ENCODE measurements at places on chromosomes 2 and 18.

DNA sequence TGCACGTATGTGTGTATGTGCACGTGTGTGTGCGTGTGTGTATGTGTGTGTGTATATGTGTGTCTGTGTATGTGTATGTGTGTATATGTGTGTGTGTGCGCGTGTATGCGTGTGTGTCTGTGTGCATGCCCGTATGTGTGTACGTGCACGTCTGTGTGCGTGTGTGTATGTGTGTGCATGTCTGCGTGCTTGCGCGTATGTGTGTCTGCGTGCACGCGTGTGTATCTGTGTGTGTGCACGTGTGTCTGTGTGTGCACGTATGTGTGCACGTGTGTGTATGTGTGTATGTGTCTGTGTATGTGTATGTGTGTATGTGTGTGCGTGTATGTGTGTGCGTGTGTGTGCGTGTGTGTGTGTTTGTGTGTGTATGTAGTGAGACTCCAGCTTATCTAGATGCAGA lies 97.5 kb upstream of the SPATS2L start:
- no peak for DNase-seq

DNA sequence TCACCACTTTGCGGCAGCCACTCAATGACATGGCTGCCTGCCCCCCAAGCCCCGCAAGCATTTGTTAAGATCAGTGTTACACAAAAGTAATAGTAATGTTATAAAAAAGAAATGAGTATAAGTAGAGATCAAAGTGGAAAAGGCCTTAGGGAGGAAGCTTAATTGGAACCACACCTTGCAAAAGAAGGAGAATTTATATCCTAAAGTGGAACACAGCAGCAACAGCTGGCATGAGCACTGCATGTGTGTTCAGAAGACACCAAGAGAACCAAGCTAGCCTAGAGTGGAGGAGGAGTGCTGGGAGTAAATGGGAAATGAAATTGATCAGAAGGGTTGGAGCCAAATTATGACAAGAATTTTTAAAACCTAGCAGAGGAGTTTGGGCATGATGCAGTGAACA lies 73.1 kb upstream of the STK17B start:
- DNase-seq = no peak

GRCh38 chr2:181419129-181419855 lies 37.9 kb upstream of the ITGA4 start:
- DNase-seq = no peak

- DNase-seq = no peak
Observed at GRCh38 chr2:219559156-219559915, 12.0 kb downstream of the OBSL1 start.

GRCh38 chr2:214471990-214472389 lies 61.1 kb downstream of the VWC2L start:
- no peak for DNase-seq

GRCh38 chr2:120177001-120177621 lies 46.1 kb downstream of the TMEM185B start:
- DNase-seq = peak; percentile 60

DNA sequence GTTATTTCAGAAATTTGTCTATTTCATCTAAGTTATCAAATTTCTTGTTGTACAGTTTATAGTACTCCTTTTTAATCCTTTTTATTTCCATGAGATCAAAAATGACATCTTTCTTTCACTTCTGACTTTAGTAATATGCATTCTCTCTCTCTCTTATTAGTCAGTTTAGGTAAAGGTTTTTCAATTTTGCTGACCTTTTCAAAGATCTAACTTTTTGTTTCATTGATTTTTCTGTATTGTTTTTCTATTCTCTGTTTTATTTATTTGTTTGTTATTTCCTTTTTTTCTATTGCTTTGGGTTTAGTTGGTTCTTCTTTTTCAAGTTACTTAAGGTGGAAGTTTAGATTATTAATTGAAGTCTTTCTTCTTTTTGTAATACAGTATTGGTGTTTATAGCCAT lies 294.2 kb downstream of the CCDC85A start:
- DNase-seq = no peak

GRCh38 chr18:45540125-45540524 lies 75.2 kb upstream of the SLC14A2 start:
- no peak for DNase-seq

- no peak for DNase-seq
Observed at GRCh38 chr2:119221609-119222008, 2.0 kb upstream of the STEAP3 start.

DNA sequence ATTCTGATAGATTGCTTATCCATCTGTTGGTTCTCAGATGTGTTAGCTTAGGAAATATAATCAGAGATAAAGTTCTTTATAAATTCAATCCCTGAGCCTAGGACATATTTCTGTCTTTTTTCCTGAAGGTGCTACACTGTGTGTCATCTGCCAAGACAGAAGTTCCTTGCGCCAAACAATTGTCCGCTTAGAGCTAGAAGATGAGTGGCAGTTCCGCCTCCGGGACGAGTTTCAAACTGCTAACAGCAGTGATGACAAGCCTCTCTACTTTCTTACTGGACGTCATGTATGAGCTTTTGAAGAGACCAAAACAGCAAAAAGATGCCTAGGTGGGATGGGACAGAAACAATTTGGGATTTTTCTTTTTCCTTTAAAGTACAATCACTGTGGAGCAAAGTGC lies 78.0 kb downstream of the ESCO1 start:
- DNase-seq = no peak

DNA sequence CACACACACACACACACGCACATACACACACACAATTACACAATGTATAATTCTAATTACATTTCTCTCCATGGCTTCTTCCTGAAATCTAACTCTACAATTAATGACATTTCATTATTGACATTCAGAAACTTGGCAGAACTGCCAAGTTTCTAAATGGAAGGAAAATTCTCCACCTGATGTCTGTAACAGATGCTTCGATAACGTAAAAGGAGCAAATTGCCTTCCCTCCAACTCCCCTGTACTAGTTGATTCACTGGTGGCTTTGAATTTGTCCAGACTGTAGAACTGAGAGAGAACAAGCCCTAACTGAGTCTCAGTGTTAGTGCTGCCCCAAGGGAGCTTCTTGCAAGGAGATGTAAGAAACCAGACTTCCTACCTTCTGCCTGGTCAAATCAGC lies 255.1 kb upstream of the TMEM200C start:
- no peak for DNase-seq

GRCh38 chr18:24934258-24934932 lies 417.6 kb downstream of the ZNF521 start:
- DNase-seq = no peak

Data from effector memory CD4-positive, alpha-beta T cell (primary cell).